Activated CD4-positive, alpha-beta T cell treated with anti-CD3 and anti-CD28 coated beads, Interleukin-2, Interleukin-6, amounts not matched to agents 100 ng/mL and 50 ng/mL, durations not matched to agents 16 hours and 8 hours (primary cell): ENCODE measurements at places on chromosomes 4 and X.
A peak's percentile ranks its signal among the peaks of the same experiment; 100 is the strongest.

GRCh38 chr4:78545275-78546246 is 6.0 kb upstream of the ANXA3 start:
- DNase-seq: no peak

DNA sequence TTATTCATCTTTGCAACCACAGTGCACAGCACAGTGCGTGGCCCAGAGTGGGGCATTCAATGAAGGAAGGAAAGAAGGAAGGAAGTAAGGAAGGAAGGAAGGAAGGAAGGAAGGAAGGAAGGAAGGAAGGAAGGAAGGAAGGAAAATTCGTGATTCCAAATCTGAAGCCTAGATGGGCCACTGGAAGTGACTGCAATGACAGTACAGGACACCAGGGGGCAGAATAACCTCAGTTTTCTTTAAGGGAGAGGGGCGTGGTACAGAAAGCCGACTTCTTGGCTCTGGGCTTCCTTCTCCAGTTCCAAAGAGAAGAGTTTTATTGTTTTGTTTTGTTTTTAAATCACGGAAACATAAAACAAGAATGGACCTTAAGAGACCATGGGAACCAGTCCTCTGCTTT is 47.8 kb downstream of the APLN start:
- DNase-seq: peak; percentile 72

DNA sequence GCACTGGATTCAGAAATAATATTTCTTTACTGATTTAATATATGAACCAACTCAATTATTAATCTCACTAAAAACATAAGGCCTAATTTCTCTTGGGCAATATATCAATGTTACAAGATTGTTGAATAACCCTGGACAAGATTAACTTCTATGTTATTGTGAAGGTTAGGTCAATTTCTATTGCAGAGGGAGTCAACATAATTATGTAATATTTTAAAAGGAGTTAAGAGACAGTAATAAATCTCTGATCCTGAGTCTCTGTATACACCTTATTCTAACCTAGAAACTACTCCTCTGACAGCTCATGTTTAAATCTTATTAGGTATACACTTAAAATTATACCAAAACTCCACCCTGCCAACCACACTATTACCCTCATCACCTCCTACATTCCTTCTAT is 15.1 kb upstream of the GPRIN3 start:
- DNase-seq: no peak

DNA sequence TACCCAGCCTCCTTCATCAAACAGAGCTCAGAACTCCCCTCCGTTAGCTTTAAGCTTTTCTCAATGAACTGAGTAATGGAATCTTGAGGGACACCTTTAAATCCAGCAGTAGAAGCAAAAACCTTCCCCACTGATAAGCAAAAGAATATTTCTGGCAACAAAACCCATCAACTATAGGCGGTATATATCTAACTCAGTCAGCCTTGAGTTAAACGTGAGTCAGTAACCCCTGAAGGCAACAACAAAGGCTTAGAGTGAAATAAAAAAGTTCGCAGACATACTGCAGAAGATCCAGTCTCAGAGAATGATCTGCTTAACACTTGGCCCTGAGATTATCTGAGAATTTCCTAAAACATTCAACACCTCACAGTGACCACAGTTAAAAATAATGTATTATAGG is 77.2 kb downstream of the DMD start:
- no peak for DNase-seq

GRCh38 chr4:177012918-177013545 is 220.3 kb upstream of the VEGFC start:
- no peak for DNase-seq

DNA sequence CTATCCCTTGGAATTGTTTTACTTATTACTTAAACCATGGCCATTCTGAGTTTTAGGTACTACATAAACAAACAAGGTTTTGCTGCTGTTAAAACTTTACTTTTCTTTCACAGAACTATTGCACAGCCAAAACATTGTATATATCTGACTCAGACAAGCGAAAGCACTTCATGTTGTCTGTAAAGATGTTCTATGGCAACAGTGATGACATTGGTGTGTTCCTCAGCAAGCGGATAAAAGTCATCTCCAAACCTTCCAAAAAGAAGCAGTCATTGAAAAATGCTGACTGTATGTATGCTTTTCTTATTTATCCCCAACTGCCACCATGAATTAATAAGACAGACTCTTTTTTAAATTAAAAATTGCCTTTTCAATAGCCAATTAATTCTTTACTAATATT is 69.8 kb downstream of the CCKAR start:
- DNase-seq: no peak

- DNase-seq: no peak
These were observed 99.5 kb upstream of the KLHL13 start for GRCh38 chrX:118216087-118216486.
